ENCODE measurements at places on chromosomes 3 and 15.

DNA sequence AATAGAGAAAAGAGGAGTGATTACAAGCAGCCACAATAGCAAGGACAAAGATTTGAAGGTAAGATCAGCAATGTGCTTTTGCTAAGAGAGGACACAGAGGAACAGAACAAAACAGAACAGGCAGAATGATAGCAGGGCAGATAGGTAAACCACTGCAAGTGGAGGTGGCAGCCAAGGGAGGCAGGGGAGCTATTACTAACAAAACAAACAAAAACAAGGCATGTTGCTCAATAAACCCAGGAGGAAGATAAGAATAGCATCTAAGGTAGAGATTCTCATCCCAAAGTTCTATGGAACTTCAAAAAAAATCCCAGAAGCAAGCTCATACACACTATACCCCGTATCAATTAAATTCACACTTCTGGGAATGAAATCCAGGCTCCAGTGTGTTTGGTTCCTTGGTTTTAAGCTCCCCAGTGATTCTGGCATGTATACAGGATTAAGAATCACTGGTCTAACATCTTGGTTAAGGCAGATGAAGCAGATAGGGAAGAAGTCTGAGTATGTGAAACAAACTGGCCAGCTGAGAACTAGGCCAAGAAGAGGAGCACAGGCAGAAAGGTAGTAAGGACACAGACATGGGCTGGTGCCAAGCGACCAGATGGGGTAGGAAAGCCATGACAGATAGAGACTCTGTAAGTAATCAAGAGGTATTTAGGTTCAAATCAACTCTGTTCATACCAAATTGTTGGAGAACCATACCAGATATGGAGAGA lies 189.2 kb downstream of the DTWD1 start:
- DNase-seq = no peak

DNA sequence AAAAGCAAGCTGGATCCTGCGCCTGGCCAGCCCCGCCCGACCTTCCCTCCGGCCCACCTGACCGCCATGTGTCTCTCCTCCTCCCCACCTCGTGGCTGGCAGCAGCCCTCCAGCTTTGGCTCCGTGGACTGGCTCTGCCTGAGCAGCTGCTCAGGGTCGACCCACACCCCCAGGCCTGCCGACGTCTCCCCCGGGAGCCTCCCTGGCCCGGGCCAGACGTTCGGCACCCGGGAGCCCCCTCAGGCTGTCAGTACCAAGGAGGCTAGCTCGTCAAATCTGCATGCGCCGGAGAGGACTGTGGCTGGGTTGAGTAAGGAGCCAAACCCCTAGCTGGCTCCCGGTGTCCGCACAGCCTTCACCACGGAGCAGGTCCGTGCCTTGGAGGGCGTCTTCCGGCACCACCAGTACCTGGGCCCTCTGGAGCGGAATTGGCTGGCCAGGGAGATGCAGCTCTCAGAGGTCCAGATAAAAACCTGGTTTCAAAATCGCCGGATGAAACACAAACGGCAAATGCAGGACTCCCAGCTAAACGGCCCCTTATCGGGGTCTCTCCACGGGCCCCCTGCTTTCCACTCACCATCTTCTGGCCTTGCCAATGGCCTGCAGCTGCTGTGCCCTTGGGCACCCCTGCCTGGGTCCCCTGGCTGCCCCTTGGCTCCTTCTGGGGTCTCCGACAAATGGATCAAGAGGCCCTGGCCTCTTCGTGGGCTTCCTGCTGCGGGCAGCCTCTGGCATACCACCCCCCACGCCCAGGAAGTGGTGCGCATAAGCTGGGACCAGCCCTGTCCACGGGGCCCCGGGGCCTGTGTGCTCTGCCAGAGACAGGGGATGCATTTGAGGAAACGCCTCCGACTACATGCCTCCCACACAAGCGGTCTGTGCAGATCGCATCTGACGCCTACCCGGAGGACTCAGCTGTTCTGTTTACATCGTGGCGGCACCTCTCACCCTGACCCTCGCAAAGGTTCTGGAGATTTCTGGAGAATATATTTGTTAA lies 345.0 kb downstream of the ZNF385D start:
- DNase-seq = no peak

DNA sequence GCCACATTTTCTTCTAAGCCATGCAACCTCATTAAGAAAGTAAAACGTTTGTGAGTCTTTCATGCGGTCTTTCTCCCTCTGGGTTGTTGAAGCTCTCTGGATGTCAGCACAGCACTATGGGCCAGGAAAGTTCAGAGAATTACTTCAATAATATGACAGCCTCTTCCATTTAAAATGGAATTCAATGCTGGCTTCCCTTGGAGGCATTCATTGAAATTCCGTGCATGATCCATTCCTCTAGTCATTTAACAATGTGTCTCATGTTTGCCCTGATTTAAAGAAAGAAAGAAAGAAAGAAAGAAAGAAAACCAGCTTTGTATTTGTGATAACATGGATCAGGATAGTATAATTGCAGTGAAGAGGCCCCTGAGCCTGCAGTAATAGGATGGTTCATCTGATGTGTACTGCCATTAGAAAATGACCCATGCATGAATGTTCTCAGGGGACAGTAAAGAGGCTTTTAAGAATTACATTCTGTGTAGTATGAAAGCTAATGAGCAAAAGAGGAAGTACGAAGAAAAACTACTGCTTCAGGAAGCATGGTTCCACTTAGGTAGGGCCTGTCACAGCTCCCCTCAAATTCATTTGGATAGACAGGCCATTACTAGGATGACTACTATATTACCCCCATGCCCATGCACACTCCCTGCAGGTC lies 146.0 kb downstream of the ARPP21 start:
- no peak for DNase-seq

DNA sequence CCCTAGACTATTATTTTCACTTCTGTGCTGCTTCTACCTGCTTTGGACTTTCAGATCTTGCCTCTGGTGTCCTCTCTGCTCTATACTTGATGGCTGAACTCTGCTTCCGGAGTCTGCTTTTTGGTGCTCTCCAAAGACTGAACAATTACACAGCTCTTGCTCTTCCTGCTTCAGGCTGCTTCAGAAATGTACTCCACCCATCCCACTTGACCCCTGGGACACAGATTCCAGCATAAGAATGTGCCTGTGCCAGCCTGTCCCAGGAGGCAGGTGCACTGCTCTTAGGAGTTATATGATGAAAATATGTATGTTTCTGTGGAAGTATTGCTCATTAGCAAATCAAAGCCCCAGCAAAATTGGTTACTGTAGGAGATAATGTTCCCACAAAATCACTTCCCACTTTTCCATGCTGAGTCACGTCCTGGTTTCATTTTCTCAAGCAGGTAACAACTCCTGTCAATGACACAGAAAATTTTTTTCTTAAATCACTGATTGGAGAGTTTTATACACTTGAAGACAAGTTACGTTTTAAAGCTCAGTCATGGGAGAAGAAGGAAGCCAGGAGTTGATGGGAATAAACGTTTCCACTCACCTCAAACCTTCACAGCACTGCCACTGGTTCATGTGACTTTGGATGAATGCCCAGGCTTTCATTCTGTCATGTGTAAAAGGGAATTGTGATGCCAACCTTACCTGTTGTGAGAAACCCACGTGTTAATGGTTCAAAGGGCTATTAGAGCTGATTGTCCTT lies 239.4 kb upstream of the ZPLD1 start:
- no peak for DNase-seq

DNA sequence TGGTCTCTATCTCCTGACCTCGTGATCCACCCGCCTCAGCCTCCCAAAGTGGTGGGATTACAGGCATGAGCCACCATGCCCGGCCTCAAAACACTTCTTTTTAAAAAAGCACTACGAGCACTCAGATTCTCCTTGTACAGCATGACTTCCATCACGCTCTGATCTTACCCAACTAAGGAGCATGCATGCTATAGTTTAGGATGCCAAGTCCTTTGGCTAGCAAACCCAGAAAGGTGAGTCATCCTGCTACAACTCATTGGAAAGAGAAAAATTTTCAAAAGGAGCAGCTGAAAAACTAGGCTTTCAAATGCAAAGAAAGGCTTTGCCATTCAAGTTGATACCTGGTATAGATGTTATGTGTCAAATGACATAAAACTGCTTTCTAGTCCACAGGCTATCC lies 70.3 kb upstream of the PRICKLE2 start:
- DNase-seq = no peak

GRCh38 chr3:134249935-134250716 lies 533 bp downstream of the RYK start:
- DNase-seq = peak; percentile 42

DNA sequence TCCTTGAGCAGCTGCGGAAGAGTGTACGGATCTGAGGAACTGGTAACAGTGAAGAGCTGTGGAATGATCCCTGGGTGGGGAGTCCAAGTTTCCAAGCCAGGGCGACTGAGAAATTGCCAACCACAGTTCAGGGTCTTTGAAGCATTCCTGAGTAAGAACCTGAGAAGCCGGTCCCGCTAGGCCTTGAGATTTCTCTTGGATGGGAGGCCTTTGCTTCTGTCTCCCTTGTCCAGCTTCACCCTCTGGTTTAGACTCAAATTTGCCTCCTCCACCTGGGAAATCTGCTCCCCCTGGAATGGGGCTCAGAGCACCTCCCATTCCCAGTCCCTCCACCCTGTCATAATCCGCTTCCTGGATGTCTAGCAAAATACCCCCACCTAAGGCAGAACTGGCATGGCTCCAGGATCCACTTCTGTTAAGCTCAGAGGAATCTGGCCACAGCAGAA lies 127.7 kb upstream of the DLG1 start:
- no peak for DNase-seq

DNA sequence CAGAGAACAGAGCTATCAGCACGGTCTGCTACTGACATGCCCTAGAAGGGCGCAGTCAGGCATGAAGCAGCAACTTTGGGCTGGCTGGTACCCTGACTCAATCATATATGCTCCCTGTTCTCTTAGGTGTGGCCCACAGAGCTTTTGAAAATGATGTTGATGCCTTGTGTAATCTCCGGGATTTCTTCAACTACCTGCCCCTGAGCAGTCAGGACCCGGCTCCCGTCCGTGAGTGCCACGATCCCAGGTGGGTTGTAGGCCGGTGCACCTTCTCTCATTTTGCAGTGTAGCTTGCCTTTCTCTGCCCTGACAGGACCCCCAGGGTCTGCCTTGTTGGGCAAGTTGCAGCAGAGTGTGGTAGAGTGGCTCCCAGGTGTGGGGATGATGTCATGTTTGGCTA lies 47.7 kb downstream of the PCCB start:
- DNase-seq = no peak

DNA sequence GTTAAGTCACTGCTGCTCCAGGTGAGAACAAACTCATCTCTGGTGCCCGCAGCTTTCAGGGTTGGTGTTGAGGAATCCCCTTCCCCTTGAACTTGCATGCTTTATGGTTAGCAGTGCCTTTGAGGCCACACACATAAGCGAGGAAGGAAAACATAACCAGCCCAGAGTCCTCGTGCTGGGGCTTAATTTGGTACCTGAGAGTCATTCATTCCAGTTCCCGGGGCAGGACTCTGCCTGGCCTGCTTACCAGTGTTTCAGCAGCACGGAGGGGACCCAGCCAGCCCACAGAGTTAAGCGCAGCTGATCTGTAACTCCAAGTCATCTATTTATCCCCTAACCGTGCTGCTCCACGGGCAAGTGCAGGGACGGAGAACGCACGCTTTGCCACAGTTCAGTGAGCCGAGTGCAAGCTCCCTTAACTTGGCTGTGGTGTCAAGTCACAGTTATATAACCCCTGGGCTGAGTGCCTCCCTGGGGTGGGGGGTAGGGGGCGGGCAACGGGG lies 302.3 kb upstream of the ICE2 start:
- no peak for DNase-seq

DNA sequence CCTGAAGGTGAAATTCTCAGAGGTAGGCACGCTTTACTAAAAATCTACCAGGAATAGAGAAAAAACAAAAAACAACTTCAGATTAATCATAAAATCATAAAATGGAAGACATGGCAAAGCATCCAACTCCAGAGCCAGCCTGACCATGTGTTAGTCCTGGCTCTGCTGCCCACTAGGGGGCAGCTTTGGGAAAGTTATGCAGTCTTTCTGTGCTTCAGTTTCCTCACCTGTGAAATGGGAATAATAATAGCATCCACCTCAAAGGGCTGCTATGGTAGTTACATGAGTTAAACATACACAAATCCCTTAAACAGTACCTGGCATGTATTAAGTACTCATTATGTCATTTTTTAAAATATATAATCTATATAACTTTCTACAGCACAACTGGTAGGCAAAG lies 52.3 kb downstream of the WNT5A start:
- no peak for DNase-seq

DNA sequence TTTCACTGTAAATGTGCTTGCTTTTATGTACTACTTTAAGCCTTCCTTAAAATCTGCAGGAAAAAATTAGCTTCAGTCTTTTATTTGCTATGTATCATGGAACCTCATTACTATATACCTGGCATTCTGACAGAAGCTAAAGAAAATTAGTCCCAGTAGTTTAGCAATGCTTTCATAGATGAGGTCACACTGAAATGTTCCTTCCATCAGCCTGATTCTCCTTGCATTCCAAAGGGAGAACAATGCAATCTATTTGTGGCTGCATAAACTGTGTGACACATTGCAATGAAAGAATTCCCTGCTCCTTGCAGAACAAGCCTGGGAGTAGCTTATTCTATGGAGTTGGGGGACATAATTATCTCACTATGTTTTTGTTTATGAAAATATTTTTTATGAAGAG lies 691.5 kb upstream of the ARPP21 start:
- DNase-seq = no peak

DNA sequence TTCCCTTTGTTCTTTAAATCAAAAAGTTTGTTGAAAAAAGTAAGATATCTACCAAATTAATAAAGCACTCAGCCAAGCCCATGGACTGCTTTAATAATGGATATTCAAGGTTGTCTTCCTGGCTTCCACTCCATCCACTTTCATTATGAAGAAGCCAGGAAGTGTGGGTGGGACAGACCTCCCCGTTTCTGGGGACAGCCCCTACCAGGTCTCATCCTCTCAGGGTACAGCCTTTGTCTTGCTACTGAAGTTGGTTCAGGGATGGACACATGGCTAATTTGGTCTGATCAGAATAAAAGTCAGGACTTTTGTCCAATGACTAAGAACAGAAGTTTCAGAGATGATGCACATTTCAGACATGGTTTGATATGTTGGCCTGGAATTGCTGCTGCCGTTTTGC lies 32.6 kb downstream of the CCNB2 start:
- no peak for DNase-seq

DNA sequence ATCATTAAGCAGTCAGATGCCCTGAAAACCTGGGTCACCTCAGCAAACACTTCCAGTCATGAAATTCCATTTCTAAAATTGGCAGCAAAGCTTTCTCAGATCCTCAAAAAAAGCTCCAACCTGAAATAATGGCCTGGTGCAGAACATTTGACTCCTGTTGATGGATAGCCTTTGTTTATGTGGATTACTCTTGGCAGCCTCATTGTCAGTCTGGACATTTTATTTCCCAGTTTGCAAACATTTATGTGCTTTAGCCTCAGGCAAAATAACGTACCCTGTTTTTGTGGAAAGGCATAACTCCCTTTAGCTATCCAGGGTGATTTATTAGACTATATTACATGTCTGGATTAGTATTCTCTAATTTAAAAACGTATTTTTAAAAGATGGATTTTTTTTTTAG lies 53.9 kb downstream of the PXYLP1 start:
- DNase-seq = no peak
